ENCODE measurements at places on chromosomes 16 and 17.

GRCh38 chr17:57949649-57950048, 5.6 kb downstream of the CUEDC1 start:
- no peak for DNase-seq

DNA sequence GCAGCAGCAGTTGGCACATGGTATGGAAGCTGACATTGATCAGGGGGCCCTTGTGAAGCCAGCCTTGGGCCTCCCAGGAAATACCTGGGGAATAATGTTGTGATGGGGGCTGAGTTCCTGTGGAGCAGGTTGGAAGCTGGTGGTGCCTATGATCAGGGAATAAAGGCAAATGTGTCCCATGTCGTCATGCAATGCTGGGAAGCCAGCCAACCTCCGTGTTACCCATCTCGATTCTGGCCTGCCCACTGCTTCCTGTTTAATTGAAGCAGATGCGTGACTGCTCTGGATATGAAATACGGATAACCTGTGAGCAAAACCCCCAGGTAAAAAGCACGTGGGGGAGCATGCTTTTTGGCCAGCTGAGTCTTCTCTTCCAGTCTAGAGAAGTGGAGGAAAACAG, 580.4 kb upstream of the HSBP1 start:
- no peak for DNase-seq

DNA sequence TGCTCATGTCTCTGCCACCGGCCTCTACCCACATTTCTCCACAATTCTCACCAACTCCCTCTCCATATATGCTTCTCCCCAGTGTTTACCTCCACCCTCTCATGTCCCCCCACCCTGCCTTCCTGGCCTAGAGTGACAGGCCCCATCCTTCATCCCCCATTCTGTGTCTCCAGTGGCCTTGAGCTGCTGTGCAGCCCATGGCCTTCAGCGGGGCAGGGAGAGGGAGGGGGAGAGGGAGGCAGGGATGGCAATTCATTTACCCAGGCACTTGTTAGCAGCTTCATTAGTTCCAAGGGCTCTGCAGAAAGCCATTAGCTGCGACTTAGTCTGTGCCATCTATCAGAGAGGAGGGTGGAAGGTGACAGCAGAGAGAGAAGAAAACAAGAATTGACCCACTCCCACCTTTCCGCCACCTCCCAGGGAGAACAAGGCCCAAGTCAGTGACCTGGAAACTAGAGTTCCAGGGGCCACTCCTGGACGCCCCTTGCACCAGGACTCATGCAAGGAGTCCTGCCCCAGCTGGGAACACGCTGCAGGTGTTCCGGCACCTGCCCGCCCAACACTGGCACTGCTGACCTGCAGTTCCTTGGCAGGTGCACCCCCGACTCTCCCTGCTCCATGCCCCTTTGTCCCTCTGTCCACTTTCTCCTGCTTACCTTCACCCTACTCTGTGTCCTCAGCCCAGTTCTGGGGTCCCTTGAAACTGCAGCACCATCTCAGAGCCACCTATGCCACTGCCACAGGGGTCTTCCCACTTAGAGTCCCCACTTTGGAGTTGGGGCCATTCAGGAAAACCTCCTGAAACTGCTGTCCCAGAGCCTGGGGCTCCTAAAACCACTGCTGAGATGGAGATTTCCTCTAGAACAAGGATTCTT, 23.5 kb upstream of the PYY start:
- DNase-seq, result no peak

DNA sequence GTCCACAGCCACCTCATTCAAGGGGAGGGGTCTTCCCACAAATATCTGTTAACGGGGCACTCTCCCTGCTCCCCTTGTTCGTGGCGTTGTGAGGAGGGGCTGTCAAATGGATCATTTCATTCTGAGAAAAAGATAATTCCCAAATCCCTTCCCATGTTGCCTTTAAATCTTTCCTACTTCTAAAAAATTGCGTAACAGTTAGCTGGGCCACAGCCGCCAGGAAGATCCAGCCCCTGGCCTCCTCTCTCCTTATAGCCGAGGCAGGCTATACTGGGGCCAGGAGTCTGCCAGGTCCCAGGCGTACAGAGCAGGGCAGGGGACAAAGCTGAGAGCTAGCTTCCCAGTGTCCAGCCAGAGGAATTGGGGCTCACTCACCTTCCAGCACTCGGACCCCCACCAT, 430 bp downstream of the C16orf89 start:
- no peak for DNase-seq

- no peak for DNase-seq
Measured at GRCh38 chr17:74923538-74924249, 379 bp upstream of the OTOP2 start.

GRCh38 chr17:35167046-35167445, 19.4 kb downstream of the UNC45B start:
- DNase-seq, result no peak
